ENCODE measurements at places on chromosomes 13 and 19.

- DNase-seq = no peak
Measured at GRCh38 chr13:71493189-71493588, 373.8 kb downstream of the DACH1 start.

- DNase-seq = no peak
Measured at GRCh38 chr19:43425567-43426392, 11.1 kb downstream of the TEX101 start.

- DNase-seq = no peak
Measured at GRCh38 chr19:29393915-29394460, 131.8 kb upstream of the VSTM2B start.

DNA sequence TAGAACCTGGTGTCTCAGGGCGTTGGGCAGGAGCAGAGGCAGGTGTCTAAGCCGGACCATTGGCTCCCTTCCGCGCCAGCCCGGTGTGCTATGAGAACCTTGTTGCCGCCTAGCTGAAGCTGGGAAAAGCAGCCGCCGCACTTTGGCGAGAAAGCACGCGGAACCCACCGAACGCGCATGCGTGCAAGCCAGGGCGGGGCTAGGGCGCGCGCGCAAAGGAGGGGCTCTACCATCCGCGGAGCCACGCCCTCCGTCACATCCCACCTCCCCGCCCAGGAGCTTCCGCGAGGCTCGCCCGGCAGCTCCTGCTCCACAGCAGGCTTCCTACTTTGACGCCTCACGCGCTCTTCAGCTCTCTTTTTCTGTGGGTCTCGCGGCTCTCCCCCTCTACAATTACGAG, 51.3 kb downstream of the WDR87 start:
- DNase-seq = peak; percentile 25

DNA sequence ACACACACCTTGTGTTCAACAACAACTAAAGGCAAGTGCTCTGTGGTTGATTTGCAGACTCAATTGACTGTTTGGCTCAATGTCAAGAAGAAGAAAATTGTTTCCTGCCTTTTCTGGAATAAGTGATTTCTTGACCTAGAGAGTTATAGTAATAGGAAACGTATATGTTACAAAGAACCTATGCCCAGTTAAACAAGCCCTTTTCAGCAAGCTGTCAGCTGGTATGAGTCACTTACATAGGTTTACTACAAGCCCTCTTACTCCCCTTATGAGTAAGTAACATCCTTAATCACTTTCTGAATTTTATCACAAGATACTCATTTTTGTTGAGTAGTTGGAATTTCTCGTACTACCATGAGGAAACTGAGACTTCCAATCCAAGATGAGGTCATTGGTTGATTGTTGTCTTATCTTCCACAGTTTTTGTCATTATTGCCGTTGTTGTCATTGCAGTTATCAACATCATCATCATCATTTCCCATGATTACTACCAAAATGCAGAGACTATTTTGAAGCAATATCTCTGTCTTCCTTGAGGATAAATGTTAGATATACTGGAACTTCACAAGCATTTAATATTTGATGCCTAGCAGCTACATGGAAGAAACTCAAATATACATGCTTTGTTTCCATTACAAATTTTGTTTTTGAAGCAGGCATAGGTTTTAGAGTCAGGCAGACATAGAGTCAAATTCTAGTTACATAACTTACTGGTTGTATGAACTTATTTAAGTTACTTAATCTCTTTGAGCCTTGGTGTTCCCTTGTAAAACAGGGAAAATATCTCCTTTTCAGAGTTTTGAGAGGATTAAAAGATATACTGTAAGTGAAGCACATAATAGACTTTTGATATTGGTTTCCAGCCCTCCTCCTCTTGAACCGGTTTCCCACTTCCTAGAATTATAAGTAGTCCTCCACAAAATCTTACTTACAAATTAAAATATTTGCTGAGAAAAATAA, 106.0 kb downstream of the RAP2A start:
- no peak for DNase-seq

DNA sequence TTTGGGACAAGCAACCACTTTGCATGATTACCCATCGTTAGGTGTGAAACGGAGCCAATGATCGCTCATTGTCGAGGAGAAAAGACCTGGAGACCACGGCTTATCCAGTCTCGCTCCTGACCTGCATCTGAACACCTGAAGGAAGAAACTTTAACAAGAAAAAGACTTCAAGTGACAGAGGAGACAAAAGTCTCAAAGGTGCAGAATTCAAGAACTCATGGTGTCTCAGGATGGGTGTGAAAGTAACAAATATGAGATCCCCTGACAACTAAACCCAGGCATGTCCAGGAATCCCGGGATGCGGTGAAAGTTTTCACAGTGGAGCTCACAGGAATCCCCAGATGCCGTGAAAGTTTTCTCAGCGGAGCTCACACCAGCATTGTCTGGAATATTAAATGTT, 6.3 kb upstream of the ATP11A start:
- no peak for DNase-seq

DNA sequence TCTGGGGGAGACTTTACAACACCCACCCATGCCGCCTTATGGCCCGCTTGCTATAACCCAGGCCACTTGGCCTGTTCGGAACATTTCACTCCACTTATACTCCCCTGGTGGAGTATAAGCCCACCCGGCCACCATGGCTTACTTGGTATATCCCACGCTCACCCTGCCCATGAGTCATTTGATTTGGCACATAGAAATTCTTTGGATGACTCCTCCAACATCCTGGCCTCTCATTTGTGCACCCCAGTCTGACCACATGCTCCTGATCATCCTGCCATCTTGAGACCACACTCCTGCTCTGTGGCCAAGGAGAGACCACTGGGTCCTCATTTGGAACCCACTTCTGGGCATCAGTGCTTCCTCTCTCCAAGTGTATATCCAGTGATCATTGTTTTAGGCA, 5.2 kb downstream of the SPACA6 start:
- no peak for DNase-seq

- no peak for DNase-seq
Measured at GRCh38 chr19:49997709-49998108, 27.5 kb downstream of the VRK3 start.

DNA sequence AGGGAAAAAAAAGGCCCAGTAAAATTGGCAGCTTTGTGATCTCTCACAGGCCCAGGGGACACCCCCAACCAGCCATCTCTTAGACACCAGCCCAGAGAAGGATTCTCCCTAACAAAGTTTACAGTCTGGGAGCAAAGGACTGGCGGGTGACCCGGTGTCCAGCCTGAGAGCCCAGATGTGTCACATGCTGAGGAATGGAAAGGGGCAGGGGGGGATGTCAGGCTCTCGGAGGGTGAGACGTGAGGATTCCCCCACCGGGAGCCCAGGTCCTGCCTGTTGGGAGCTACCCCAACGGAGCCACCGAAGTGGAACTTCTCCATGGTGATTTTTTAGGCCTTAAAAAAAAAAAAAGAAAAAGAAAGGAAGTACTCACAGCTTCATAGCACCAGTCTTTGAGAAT, 4.8 kb upstream of the CTXN1 start:
- DNase-seq = no peak

DNA sequence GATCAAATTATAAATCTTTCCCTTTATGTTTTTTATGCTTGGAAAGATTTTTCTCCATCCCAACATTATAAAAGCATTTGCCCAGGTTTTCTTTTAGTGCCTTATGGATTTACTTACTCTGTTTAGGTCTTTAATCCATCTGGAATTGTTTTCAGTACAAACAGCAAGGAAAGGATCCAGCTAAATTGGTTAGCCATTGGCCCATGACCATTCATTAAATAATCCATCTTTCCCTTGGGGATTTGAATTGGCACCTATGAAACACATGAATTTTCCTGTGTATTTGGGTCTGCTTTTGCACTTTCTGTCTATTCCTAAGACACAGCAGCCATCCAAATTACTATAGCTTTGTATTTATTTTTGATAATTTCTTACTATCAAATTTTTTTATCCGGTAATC, 28.8 kb upstream of the SHKBP1 start:
- DNase-seq = no peak

DNA sequence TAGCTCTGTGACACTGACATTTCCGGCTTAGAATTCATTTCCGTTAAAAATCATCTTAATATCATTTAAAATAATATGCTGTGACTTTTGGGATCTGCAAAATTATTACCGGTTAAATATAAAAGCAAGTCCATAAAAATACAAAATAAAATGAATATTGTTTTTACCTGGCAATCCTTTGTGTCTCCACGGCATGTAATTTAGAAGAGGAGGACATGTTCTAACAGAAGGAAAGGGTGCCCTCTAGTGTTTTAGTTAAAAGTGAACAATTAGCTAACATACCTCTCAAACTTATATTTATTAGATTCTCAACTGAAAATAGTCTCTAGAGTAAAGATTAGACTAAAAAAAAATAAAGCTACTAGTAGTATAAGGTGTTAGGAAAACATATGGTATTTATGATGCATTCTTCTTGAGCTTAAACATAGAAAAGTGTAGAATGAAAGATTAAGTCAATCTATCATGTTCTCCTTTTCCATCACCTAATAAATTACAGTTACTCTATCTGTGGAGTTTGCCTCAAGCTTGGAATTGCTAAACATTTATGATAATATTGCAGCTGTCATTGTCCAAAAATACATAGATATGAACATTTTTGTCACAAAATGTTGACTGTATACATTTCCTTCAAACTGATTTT, 676.7 kb upstream of the SPRY2 start:
- no peak for DNase-seq

DNA sequence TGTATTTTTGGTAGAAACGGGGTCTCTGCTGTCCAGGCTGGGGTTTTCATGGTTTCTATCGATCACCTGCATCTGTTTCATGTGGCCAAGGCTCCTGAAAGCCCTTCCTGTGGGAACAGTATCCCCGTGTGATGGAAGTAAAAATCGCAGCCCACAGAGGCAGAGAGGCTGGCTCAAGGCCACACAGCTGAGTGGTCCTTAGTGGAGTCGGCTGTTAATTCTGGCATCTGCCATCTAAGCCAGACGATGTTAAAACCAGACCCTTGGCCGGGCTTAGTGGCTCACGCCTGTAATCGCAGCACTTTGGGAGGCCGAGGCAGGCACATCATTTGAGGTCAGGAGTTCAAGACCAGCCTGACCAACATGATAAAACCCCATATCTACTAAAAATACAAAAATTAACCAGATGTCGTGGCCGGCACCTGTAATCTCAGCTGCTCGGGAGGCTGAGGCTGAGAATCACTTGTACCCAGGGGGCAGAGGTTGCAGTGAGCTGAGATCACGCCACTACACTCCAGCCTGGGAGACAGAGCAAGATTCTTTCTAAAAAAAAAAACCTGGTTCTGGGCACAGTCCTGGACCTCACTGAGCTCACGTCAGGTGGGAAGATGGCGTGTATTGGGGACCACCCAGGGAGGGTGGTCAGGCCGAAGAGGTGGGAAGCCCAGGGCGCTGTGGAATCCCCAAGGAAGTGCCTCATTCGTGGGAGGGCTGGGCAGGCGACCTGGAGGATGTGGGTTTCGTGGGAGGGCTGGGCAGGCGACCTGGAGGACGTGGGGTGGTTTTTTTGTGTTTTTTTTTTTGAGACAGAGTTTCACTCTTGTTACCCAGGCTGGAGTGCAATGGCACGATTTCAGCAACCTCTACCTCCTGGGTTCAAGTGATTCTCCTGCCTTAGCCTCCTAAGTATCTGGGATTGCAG, 18.5 kb upstream of the MISP start:
- no peak for DNase-seq

DNA sequence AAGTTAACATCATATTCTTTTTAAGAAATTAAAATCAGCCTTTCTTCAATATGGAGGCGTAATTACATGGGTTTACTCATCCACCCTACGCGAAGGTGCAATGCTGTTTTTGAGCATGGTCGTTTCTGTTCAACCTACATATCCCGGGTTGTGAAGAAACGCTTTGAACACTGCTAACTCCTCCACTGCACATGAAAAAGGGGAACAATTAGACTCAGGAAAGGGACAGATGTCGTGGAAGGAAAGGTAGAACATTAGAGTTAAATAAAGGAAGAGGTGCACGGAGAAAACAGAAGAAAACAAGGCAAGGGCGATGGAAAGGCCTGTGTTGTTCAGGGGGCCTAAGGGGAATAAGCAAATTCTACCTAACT, 4.1 kb downstream of the ZIC5 start:
- DNase-seq = no peak

All from stimulated activated CD4-positive, alpha-beta T cell treated with anti-CD3 and anti-CD28 coated beads, Interleukin-12 subunit alpha, Interleukin-12 subunit beta, amount 100 ng/mL, for 4 hours (primary cell).